H1 (cell line): ENCODE measurements at places on chromosomes 2 and 18.

DNA sequence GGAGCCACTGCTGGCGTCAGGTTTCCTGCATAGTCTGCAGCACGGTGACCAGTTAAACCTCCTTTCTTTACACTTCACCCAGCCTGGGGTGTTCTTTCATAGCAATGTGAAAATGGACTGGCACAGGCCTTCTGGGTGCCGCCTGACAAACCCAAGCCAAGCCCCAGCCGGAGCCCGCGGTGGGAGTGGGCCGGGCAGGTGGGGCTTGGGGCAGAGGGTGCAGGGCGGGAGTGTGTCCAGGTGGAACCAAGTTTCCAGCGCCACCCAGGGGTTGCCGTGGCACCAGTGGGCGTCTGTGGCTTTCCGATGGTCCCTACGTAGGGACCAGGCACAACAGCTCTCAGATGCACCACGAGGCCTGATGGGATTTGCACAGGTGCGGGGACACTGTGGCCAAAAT lies 75.8 kb downstream of the RTP5 start:
- H3K4me1 ChIP-seq, result peaks cover 18% of the 10 kb centered on the region; the same call in 1 of the 2 replicates
- DNase-seq, result no peak
- peaks cover 3% of the 10 kb centered on the region; the same call in 1 of the 2 replicates for H3K27me3 ChIP-seq
- H3K36me3 ChIP-seq, result no peaks in the 10 kb centered on the region
- H3K27ac ChIP-seq, result no peak overlapping the region
- no peak overlapping the region for H3K4me3 ChIP-seq

GRCh38 chr2:164046040-164046439 lies 310.2 kb upstream of the FIGN start:
- no peak for DNase-seq
- H3K27me3 ChIP-seq, result no peaks in the 10 kb centered on the region
- no peaks in the 10 kb centered on the region for H3K4me1 ChIP-seq
- H3K4me3 ChIP-seq, result no peak overlapping the region
- no peak overlapping the region for H3K27ac ChIP-seq
- no peaks in the 10 kb centered on the region for H3K36me3 ChIP-seq

GRCh38 chr2:27814758-27815157 lies 43.2 kb downstream of the MRPL33 start:
- H3K27me3 ChIP-seq, result no peaks in the 10 kb centered on the region
- no peak for DNase-seq
- H3K27ac ChIP-seq, result no peak overlapping the region
- H3K36me3 ChIP-seq, result no peaks in the 10 kb centered on the region
- H3K4me1 ChIP-seq, result no peaks in the 10 kb centered on the region

DNA sequence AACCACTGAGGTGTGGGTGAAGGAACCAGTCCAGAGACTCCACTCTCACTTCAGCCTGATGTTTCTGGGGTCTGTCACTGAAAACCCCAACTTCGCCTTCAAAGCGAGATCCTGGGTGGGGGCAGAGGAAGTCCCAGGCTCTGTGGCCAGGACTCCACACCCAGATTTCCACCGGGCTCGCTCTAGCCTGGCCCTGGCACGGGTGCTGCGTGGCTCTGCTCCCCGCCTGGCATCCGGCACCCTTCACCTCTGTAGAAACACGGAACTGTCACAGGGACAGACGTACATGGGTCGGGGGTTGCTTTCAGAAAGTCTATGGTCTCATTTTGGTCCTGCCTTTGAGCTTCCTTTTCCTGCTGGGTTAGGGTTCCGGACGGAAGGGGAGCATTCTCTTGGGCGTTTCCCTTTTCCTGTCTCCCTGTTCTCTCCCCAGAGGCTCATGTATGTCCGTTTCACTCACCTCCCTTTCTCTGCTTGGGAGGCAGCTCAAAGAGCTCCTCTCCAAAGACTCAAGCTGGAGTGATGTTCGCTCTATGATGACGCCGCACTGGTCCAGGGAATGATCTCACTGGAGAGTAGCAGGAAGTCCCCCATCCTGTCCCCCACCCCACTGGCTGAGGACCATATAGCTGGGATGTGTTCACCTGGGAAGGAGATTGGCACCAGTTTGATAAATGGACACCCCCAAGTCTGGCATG lies 41.5 kb downstream of the ODC1 start:
- no peak overlapping the region for H3K4me3 ChIP-seq
- 0 out of 2 replicates have a peak, but pooled peaks cover 2% of the 10 kb centered on the region for H3K4me1 ChIP-seq
- H3K27me3 ChIP-seq, result no peaks in the 10 kb centered on the region
- DNase-seq, result no peak

DNA sequence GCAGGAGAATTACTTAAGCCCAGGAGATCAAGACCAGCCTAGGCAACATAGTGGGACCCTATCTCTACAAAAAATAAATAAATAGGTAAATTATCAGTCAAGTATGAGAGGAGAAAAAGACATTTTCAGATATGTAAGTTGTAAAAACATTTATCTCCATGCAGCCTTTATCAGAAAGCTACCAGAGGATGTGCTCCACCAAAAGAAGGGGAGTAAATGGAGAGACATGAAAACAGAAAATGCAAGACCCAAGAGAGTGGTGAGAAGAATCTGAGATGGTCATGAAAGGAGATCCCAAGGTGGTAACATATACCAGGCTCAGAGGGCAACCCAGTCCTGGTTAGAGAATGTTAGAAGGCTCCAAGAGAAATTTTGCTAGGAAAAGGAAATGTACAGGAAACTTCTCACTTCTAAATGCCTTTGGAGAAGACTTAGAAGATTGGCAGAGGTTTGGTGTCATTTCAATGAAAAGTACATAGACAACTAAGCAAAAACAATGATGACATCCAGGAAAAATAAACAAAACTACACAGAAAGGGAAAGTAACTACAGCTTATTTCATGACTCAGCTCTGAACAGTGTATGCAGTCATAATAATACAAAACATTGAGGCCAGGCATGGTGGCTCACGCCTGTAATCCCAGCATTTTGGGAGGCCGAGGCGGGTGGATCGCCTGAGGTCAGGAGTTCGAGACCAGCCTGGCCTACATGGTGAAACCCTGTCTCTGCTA lies 19.5 kb downstream of the CIB4 start:
- H3K36me3 ChIP-seq, result no peaks in the 10 kb centered on the region
- DNase-seq, result peak; percentile 6
- no peak overlapping the region for H3K27ac ChIP-seq
- no peak overlapping the region for H3K4me3 ChIP-seq
- no peaks in the 10 kb centered on the region; the same call in 1 of the 2 replicates for H3K4me1 ChIP-seq

GRCh38 chr2:62826141-62826540 lies 120.6 kb downstream of the EHBP1 start:
- H3K36me3 ChIP-seq, result no peaks in the 10 kb centered on the region
- no peaks in the 10 kb centered on the region for H3K27me3 ChIP-seq
- H3K4me1 ChIP-seq, result no peaks in the 10 kb centered on the region
- no peak overlapping the region for H3K27ac ChIP-seq

DNA sequence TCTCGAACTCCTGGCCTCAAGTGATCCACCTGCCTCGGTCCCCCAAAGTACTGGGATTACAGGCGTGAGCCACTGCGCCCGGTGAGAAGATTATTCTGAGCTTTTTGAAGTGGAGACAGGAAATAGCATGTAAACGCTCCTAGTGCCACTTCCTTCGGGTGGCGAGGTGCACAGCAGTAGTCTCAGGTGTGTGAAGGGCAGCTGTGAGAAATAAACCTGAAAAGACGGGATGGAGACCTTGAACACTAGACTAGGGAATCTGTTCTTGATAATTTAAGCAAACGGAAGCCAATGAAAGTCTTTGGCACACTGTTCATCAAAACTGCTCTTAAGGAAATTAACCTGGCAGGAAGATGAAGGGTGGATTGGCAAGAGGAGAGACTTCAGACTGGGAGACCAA lies 439 bp upstream of the PLEKHH2 start:
- peaks cover 8% of the 10 kb centered on the region; the same call in 1 of the 2 replicates for H3K27me3 ChIP-seq
- H3K4me1 ChIP-seq, result peaks cover 13% of the 10 kb centered on the region
- H3K27ac ChIP-seq, result no peak overlapping the region
- peak overlapping the region; percentile 65 for H3K4me3 ChIP-seq
- no peak for DNase-seq
- H3K36me3 ChIP-seq, result no peaks in the 10 kb centered on the region
